Adrenal gland (tissue), 19 donors: ENCODE measurements at places on chromosomes 12 and 14.

DNA sequence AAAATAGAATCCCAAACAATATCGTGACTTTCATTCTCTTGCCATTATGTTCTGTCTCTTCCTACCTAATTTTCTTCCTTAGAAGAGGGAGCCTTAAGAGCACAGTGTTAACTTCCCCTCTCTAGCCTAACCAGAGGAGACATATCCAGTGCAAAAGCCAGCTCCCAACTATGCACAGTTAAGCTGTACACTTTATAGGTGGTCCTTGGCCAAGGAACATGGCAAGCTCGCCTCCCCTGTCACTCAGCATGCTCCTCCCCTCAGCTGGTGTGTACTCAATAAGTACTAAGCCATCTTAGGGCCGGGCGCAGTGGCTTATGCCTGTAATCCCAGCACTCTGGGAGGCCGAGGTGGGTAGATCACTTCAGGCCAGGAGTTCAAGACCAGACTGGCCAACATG, 255.1 kb upstream of the TMPO start:
- no peak for DNase-seq

DNA sequence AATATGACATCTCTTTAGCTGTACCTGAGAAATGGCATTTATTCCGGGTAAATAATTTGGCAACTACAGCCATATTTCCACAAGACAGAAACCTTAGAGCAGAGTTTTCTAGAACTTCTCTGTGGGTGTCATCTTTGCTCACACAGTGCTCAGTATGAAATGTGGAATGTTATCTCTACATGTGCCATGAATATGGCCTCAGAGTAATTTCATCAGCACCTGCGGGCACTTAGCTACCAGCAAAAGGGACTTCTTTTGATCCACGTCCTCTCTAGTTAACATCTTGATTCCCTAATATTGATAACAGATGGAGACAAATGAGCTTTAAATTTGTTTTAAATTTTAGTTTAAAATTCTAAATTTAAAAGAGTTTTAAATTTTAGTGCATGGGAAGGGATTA, 2.9 kb upstream of the ATG14 start:
- DNase-seq = no peak

- no peak for DNase-seq
Measured at GRCh38 chr14:89504602-89505313, 87.7 kb upstream of the FOXN3 start.

DNA sequence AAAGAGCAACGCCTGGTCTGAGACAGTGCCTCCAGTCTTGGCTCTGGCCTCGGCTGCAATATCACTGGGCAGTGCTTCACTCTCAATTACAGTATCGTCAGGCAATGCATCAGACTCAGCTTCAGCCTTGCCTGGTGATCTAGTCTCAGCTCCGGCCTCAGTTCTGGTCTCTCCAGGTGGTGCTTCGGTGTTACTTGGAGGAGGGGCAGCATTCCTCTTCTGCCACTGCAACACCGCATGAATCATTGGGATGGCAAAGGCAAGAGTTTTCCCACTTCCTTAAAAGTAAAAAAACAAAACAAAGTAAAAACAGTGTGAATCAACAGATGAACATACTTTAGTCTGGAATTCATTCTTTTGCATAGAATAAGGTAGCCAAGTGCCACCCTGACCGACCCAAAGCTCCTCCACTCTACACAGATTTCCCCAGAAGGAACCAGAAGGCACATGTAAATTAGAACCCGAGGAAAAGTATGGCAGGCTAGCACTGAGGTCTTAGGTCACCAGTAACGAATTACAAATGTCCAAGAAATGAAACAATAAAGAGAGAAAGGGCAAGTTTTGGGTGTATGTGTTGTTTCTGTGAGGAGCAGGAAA, 18.6 kb downstream of the DDX24 start:
- DNase-seq = peak; percentile 23
